Stimulated activated CD8-positive, alpha-beta memory T cell treated with anti-CD3 and anti-CD28 coated beads, Interleukin-7, amount 100 ng/mL, for 1 hour (primary cell): ENCODE measurements at places on chromosomes 5 and 9.

GRCh38 chr9:125604196-125604595 is 102.8 kb downstream of the MAPKAP1 start:
- DNase-seq: no peak

DNA sequence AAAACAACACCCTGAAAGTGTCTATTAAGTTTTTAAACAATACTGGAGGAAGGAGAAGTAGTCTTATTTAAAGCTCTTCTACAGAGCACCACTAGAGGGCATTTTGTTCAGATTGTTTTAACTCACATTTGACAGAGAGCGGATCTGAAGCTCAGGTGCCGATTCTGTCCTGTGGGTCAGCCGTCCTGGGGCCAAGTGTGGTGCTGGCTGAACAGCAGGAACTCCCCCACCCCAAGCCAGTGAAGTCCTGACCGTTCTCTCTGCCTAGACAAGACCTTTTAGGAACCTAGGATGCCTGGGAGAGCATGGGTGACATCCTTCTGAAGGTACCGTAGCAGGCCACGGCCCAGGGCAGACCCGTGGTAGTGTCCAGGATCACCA is 3.9 kb downstream of the EXOC3 start:
- DNase-seq: no peak

- no peak for DNase-seq
Measured at GRCh38 chr5:129112295-129112694, 17.7 kb downstream of the ISOC1 start.

GRCh38 chr9:129944506-129945116 is 98.4 kb downstream of the FNBP1 start:
- peak; percentile 22 for DNase-seq

DNA sequence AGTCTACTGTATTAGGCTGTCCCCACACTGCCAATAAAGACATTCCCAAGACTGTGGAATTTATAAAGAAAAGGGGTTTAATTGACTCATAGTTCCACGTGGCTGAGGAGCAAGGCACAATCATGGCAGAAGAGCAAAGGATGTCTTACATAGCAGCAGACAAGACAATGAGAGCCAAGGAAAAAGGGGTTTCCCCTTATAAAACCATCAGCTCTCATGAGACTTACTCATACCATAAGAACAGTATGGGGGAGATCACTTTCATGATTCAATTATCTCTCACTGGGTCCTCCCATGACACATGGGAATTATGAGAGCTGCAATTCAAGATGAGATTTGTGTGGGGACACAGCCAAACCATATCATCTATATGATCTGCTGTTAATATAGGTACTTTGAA is 14.8 kb upstream of the FSTL4 start:
- DNase-seq: no peak

GRCh38 chr5:135190416-135191083 is 156.5 kb upstream of the PITX1 start:
- DNase-seq: no peak

DNA sequence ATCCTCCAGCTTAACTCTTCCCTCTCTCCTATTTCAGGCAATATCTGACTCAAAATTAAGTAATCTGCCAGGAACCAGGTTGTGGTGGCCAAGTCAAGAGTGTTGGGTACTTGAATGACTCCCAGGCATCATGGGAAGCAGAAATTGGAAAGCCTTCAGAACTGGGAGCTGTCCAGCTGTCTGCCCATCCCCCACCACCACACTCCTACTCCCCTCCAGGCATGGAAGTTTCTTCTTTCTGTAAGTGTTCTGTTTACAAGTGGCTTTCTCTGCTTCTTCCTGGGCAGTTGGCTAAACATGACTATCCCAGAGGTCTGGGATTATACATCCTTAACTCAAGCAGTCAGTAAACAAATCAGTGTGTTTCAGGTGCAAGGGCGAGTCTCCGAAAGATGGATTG is 14.6 kb upstream of the PBX3 start:
- DNase-seq: no peak

DNA sequence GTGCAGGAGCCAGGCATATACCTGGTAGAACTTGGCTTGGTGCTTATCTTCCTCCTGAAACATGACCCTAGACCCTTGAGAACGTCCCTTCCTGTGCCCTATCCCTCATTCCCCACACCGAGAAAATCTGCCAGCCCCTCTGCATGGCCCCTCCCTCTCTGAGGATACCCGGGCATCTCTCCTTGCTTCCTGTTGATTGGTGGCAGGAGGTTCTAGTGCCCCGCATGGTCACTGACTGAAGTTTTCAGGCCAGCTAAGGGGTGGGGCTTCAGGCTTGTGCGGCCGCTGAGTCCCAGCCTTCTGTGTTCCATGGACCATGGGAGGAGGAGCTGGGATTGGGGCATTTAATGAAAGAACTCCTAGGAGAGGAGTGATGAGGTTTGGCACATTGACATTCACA is 22.8 kb downstream of the IGIP start:
- DNase-seq: no peak
